ENCODE measurements at places on chromosomes 1 and 21.
A peak's percentile ranks its signal among the peaks of the same experiment; 100 is the strongest.

GRCh38 chr1:90494748-90495282 is 222.3 kb downstream of the BARHL2 start:
- DNase-seq, result no peak

- DNase-seq, result no peak
Observed at GRCh38 chr1:157144509-157144908, 6.3 kb upstream of the ETV3 start.

DNA sequence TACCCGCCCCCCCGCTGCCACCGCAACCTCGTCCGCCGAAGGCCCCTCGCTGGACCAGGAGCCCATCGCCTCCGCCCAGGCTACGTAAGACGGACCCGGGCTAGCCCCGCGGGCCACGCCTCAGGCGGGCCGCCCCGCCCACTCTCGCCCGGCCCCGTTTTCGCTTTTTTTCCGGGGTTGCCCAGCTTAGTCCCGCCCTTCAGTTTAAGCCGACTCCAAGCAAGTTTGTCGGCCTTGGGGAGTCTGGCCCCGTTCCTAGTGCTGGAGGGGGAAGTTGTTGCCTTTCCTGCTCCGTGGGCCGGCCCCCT is 3.0 kb downstream of the RUSC1 start:
- peak; percentile 58 for DNase-seq

GRCh38 chr1:241521718-241522117 is 2.2 kb upstream of the FH start:
- DNase-seq, result no peak

DNA sequence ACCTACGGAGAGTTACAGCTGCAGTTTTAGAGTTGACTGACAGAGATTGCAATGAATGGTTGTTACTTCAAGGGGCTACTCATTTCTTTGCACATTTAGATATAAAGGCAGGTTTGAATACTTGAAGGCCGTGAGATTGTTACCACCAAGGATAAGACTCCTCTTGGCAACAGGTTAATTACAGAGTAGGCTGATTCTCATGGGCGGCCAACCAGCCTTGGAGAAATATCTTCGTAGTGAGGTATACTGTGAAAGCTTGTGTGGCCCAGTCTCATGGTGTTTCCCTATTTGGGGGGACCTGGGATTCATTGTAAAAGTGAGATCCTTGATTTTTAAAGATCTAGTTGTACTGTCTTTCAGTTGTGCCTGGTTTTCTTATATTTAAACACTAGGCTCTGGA is 103.2 kb upstream of the OLFM3 start:
- DNase-seq, result no peak

DNA sequence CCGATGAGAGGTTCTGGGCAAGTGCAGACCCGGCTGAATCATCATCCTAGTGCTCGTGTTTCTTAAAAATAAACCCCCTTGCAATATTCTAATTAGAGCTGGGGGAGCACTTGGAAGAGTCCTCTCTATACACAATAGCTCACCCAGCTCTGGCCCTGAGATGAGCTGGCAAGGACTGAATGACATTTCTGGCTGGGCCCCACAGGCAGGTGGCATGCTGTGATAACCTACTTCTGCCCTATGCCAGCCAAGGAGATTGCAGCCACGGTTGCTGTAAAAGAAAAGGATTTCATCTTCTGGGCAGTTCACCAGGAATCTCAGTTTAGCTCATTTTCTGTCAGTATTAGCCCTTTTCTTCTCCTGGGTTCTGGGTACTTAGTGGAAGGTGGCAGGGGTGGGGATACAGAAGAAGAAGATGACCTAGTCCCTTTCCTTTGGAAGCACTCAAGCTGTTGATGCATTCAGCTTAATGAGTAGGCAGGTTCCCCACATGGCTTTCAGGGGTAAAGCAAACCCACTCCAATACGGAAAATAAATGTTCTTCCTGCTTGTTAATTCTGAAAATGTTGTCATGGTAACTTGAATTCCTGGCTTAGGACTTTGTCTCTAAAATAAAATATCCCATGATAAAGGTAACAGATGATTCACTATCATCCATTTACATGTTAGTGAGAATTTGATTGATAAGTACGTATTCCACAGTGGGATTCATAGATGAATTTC is 32.2 kb downstream of the VASH2 start:
- no peak for DNase-seq

DNA sequence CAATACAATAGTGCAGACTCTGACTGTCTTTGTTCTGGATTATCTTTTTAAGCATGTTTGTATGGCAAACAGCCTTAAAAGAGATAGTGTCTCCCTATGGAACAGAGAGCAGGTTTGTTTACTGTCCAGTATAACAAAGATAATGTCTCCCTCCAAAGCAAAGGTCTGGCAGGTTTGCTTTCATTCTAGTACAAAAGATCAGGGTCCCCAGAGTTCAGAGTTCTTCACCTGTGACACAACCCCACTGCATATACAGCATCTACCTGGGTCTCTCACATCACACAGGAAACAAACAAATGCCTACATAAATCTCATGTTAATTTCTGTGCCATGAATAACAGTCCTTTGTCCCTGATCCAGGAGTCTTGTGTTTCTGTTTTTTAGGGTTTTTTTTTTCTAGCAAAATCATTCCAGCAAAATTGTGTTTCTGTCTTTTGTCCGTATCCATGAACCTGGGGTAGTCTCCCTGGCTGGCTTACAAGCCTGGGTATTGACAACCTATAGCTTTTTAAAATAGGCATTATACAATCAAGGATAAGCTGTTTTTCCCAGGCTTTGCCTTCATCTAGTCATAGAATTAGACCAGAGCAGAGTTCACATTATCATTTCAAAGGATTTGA is 89.4 kb upstream of the PTBP2 start:
- no peak for DNase-seq

GRCh38 chr1:237394281-237394680 is 352.3 kb downstream of the RYR2 start:
- DNase-seq, result peak; percentile 38

- no peak for DNase-seq
Observed at GRCh38 chr1:48558366-48558765, 86.4 kb upstream of the SPATA6 start.

Data from dorsolateral prefrontal cortex (tissue), 122 donors.